ENCODE measurements at places on chromosomes 3 and 15.

GRCh38 chr3:171972871-171973348, 66.5 kb upstream of the FNDC3B start:
- DNase-seq = no peak

GRCh38 chr3:183310936-183311335, 57.9 kb downstream of the B3GNT5 start:
- no peak for DNase-seq

- peak; percentile 5 for DNase-seq
Measured at GRCh38 chr15:73870700-73871408, 2.5 kb upstream of the TBC1D21 start.

GRCh38 chr3:88105325-88105724, 44.4 kb upstream of the C3orf38 start:
- no peak for DNase-seq

DNA sequence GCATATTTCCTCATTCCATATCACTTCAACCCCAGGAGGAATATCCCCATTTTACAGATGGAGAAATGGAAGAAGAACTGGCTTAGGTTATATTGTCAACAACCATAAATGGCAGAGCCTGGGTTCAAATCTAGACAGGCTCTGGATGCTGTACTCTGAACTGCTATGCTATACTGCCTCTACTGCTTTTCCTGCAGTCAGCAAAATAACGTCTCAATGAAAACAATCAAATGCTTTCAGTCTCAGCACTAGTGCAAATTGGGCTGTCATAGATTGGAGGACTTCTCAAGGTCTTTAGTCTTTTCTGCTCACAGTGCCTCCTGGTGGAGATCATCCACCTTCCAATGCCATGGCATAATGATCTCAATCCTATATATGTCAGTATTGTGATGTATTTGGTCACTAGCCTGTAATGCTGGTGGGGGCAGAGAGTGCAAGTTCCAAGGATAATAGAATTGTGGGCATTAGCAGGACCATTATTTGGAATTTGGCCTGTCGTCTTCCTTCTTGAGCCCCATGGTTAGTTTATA, 285.0 kb downstream of the CLSTN2 start:
- no peak for DNase-seq

GRCh38 chr3:126486360-126486847, 10.7 kb upstream of the ZXDC start:
- DNase-seq = no peak

DNA sequence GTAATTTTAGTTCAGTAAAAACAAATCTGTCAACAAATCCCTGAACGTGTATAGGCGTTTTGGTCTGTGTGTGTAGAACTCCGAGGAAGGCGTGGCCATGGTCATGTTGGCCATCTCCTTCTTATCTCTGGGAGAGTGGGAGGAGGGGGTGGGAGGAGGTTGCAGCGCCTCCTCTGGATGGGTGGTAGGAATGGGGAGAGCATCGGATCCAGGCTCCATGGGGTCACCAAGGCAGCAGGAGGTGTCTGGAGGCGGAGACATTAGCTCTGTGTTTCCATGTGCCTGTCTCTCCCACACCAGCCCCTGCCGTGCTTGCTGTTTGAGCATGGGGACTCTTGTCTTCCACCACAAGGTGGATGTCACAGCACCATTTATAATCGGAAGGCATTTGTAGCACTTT, 34.5 kb upstream of the TRPM1 start:
- DNase-seq = no peak

DNA sequence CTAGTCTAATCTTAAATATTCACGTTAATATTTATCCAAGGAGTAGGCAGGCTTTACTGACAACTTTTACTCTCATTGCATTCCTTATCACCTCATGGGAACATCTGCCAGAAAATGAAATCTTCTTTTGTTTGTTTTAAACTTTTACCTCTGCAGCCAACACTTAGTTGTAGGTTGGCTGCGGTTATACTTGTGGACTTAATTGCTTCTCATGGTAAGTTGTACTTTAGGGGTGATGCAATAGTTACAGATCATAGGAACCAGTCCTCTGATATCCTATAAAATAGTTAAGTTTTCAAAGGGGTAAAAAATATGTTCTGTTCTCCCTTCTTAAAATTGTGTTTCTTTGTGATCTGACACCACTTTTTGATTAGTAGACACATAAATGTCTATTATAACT, 321.9 kb downstream of the ZPLD1 start:
- DNase-seq = no peak

DNA sequence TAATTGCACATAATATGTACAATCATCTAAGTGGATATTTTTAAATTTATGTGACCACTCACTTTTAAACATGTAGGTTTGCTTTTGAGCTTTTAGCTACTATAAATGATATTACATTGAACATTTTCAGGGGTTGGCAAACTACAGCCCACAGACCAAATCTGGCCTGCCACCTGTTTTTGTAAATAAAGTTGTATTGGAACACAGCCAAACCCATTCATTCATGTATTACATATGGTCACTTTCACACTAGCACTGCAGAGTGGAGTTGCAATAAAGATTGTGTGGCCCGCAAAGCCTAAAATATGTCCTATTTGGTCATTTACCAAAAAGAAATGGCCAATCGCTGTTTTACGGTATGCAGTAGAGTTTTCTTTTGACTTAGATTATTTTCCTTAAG, 21.2 kb downstream of the CMTM7 start:
- DNase-seq = no peak

- no peak for DNase-seq
Measured at GRCh38 chr3:39809181-39809994, at the start of gene MYRIP. Gene MYRIP, plus strand, starts transcription at chr3:39809609. Its CDS starts 91,208 bp downstream, at chr3:39900817.

DNA sequence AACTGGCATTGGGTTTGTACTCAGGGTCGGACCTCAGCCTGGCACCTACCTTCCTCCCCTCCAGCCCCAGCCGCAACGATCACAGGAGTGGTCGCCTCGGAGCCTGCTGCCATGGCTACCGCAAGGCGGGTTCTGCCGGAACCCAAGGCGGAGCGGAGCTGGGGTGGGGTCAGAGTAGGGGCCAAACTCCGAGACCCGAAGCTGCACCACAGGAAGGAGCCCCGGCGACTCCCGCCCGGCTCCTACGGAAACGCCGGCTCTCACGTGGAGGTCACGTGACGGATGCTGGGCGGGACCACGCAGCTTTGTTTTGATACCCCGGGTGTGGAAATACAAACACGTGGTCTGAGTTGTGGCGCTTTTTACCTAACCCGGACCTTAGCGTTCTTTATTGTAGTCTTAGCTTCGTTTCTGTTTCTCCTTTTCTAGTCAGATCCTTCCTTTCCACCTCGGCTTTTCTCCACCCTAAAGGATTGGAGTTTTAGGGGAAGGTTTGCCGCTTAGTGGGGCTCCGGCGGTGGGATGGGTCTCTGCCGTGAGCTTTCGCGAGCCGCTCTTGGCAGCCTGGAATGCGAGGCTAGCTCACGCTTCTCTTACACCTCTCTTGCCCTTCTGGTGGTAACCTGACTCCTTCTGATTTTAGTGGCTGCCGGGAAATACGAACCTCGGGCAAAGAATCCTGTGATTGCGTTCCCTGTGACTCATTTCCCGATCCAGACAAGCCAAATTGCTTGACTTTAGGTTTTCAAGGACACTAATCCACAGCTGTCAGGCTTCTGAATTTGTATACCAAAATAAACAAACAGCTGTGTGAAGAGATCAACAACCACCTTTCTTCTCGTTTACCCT, at the start of gene HSPBAP1:
Gene HSPBAP1, minus strand, starts transcription at position 264 of the 849 bp plus-strand sequence. Its CDS starts 151 bp downstream, at position 113.
- DNase-seq = peak; percentile 79

GRCh38 chr15:31365032-31365654, 38.5 kb downstream of the KLF13 start:
- DNase-seq = no peak

DNA sequence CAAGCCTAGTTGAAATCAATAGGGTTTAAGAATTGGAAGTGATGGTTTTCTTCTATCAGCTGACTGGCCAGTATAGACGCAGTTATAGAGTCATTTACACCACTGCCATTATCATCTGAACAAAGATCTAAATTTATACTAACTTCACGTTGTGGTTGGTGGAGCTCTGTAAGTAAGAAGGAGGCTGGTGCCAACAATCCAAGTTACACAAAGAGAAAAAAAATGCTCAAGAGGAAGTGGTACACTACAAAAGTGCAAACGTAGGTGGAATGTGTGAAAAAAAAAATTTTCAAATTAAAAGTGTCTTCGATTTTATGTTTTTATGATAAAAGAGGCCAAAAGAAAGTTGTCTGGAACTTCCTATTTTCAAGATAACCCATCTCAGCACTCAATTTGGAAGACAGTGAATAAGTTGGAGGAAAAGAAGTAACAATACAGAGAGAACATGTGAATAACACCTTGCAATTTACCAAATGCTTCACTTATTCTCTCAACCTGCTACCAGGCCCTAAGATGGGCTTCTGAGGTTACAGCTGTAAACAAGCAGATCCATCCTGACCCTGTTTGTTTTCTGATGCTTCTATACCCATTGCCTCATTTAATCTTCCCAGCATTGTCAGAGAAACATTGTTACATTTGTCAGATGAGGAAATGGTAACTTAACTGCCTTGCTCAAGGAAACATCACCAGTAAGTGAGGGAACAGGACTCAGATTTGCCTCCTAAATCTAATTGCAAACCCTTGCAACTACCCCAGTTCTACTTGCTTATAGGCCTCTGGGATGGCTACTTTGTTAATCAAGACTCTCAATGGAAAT, 12.0 kb upstream of the TASOR start:
- DNase-seq = no peak

DNA sequence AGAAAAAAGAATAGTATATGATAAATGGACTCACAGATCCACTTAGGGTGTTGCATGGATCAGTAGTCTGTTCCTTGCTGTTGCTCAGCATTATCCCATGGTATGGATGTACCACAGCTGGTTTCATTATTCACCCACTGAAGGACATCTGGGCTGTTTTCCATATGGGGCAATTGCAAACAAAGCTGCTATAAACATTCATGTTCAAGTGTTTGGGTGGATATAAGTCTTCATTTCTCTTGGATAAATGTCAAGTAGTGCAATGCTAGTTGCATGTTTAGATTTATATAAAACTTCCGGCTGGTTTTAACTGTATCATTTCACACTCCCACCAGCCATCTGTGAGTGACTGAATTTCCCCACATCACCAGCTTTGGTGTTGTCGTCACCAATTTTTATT, 137.7 kb downstream of the ASB7 start:
- peak; percentile 63 for DNase-seq

GRCh38 chr3:194326192-194326967, 24.7 kb downstream of the CPN2 start:
- no peak for DNase-seq

- no peak for DNase-seq
Measured at GRCh38 chr3:174158674-174159073, 700.5 kb upstream of the NAALADL2 start.

GRCh38 chr15:59558851-59559250, 52.7 kb upstream of the GCNT3 start:
- DNase-seq = no peak

- no peak for DNase-seq
Measured at GRCh38 chr3:119609301-119609700, 11.6 kb downstream of the PLA1A start.

DNA sequence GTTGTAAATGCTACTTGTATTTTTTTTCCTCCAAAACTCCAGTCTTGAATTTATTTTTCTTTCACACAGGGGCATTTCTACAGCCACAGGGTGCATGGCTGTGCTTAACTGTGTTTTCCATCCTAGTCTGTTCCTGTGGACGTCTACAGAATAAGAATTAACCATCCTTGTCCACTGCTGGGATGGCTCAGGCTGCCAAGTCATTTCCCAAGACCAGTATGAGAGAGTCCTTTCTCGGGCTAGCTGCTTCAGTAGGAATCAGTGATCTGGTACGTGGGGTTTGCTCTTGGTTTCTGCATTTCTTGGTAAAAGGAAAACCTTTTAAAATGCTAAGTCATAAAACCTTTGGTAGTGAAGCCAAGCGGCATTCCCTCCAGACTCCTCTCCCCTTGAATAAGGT, 29.8 kb downstream of the CHDH start:
- DNase-seq = no peak

DNA sequence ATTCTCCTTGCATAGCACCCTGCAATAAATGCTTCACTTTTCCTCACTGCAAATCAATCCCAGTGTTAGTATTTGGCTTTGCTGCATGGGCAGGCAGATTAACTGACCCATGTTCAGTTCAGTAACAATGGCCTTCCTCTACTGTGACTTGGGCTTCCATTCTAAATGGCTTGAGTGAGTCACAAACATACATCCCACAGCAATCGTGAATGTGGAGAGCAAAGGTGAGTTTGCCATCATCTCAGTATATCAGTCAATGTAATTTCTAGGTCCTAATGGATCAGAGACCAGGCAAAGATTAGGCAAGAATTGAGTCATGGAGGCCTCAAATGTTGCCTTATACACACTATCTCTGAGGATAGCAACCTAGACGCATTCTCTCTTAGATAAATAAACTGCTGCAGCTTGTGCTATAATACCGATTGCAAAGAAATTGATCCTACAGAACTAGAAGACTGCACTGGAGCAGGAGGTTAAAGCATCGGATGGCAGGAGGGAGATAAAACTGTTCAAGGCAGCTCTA, 8.3 kb upstream of the ATP8B4 start:
- no peak for DNase-seq

DNA sequence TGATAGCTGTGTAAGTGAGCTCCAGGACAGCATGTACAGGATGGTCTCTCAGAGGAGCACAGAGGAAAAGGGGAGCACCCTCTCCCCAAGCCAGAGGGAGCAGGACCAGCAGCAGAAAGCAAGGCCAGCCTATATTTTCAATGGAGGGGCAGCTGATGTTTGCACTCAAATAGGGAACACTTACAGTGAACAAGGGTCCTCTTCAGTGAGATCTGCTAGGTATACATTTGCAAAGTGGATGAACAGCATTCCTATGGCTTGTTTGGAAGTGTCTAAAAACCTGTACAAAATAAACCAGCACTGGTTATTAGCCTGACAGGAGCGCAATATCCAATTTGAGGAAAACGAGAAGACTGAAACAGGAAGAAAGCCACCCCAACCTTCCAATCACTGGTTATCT, 17.6 kb upstream of the MUSTN1 start:
- no peak for DNase-seq

DNA sequence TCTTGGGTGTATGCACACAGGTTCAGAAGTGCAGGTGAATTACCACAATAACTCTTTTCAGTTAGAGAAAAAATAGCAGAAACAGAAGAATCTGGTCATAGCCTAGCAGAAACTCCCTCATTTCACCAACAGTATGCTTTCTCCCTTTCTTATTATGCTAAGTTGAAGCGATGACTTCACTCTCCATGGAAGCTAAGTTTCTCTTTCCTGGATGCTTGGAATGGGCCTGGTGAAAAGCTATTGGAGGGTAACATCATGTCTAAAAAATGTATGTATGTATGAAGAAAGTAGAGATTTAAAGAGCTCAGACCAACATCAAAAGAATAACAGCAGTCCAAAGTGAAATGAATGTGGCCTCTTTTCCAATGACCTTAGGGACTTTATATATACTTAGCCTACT, 145.5 kb downstream of the TIGIT start:
- no peak for DNase-seq

DNA sequence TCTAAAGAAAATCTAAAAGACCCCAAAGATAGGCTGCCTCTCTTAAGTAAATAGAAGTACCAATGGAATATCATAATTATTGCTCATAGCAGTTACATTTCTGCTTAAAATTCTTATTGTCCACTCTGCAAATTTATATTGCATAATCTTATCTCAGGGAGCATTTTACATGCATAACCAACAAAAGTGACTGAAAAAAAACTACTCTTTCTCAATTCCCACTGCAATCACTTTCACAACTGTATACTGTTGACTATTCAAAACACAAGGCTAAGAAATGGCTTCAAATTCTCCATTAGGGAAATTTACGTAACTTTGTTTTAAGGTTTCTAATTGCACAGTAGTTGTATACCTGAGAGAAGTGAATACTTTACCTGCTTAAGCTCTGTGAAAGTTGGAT, 56.3 kb downstream of the HMG20A start:
- no peak for DNase-seq
